ENCODE measurements at places on chromosomes 7 and 10.

DNA sequence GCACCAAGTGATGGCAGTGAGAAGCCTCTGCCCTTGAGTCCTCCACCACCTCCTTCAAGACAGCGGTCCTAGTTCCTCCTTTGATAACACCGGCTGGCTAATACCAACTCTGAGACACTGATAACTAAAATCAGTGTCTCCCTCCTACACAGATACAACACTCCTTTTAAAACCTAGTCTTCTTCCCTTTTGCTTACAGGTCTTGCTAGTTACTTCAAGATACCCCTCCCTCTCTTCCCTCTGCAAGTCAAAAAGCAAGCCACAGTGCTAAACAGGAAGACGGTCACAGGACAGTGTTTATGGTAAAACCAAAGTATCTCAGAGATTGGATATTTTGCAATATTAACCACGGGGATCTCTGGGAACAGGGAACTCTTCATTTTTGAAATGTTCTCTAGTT, 4.6 kb downstream of the AKR1B1 start:
- no peak for DNase-seq

- DNase-seq: no peak
These were observed 168.5 kb downstream of the PLXNA4 start for GRCh38 chr7:132407764-132408163.

- no peak for DNase-seq
These were observed 34.5 kb upstream of the GATAD1 start for GRCh38 chr7:92412745-92413144.

DNA sequence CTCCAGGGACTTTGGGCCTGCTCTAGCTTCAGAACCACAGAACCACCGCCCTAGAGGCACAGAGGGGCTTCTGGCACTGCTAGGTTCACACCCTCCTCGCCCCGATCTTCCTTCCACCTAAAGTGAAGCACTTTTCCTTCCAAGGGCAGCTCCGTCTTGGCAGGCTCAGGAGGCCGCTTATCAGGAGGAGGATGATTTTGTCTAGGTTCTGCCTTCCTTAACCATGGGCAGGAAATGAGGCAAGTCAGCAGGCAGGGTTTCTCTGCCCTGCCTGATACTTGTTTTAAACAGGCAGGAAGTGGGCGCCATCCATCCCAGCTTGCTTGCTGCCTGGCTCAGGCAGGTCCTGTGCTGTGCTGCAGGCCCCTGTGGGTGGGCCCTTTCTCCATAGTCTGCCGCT, 8.3 kb upstream of the ATP6V0E2 start:
- DNase-seq: no peak

GRCh38 chr7:80537091-80537490, 25.2 kb upstream of the GNAT3 start:
- no peak for DNase-seq

All from NCI-H2171 (cell line).